Right kidney (tissue), 9 donors: ENCODE measurements at places on chromosomes 6 and 20.

DNA sequence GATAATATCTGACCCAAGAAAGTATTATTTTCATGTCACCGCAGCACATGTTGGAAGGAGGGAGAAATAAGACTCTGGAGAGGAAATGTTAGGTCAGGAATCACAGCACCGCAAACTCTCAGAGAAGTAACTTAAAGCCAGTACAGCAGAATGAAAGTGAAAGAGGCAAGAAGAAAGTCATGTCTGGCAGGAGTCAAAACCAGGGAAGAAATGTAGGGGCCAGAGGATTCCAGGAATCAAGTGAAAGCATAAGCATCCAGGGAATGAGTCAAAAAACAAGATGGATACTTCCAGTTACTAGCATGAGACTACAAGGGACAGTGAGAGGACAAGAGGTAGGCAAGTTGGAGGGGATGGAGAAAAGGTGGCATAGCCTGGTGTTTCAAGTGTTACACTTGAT is 80.4 kb downstream of the AK9 start:
- no peak for DNase-seq

DNA sequence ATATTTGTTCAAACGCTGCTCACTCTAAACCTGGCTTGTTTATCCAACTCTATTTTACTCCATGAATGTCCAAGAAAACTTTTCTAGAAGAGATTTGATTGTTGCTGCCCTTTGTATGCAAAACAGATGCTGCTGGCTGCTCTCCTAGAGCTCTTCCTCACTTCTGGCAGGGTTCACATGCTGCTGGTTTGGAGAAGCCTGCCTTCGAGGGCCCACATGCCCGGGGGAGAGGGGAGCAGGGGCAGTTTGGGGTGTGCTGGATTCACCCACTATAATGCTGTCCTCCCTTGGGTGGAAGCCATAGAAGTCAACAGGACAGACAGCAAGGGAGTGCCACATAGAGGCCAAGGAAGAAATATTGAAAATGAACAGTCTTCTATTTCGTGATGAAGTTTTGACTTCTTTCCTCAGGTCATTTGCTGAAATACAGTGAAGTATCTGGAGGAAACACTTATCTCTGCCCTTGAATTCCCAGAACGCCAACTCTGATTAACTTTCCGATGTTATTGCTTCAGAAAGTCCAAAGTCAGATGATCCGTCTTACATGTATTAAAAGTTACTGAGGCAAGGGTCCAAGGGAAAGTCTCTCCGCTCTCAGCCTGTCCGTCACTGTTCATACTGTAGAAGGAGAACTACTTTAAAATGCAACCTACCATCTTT is 32.4 kb downstream of the LY86 start:
- no peak for DNase-seq

DNA sequence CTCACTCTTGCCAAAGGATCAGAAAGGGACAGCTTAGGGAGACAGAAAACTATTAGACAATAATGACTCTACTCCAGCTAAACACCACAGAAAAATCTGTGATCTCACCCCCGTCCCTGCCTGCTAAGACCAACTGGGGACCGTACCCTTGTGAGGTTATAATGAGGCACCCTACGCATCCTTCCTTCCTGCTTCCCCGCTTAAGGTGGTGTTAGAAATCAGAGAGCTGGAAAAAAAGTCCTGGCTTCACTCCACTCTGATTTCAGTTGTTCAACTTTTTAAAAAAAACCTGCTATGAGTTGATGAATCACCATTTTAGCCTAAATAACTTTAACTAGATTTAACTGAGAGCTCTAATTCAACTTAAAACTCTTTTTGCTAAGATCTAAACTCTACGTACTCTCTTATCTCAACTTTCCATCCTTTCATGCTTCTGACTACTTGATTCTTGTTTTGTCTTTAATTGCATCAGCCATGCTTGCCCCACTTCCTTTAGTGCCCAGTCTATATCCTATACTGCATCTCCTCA is 35.8 kb upstream of the TMEM14A start:
- no peak for DNase-seq

DNA sequence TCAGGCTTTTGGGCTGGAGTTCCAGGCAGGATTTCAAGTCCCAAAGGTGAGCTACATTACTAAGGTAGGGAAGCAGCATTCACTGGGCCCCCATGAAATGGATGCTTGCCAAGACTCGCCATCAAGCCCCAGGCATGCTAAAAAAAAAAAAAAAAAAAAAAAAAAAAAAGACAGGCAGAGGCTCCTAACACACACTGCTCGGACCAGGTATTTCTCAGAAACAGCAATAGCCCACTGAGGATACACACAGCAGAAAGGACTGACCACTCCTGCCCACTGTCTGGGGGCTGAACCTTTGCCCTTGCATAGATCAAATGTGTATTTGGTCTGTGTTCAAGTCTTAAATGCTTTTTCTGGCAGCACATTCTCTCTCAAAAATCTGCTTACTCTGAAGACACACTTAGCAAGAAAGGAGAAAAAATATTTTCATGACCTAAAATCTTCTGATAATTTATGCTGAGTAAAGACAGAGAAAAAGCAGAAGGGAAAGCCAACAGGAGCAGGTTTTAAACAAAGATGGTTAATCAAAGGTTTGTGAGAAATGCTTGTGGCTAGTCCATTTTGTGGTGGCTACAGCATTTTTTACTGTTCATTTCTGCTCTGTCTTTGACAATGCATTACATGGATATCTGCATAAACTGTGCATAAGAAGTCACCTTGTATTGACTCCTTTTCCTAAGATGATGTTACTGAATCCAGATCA is 37.9 kb upstream of the BEND6 start:
- DNase-seq: no peak

DNA sequence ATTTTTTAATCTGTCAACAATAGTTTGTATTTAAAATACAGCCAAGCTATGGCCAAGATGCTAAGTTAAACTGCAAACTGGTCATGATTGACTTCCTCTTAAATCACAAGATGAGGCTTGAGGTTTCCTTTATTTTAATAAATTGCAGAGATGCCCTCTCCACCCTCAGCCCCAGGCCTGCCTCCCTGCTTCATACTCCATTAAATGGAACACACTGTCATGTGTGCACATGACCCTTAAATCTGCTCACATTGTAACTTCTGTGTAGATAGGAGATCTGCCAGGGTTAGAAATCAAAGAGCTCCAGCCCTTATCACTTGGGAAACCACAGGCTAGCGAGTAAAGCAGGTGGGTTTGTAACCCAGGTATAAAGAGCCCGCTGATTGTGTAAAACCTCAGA is 20.8 kb downstream of the DUSP22 start:
- no peak for DNase-seq

GRCh38 chr6:157380458-157380778 is 572 bp upstream of the ZDHHC14 start:
- no peak for DNase-seq

GRCh38 chr6:45959534-45960145 is 56.0 kb downstream of the CLIC5 start:
- no peak for DNase-seq

GRCh38 chr6:209432-210103 is 82.7 kb upstream of the DUSP22 start:
- no peak for DNase-seq

GRCh38 chr6:16228709-16229665 is 9.4 kb upstream of the GMPR start:
- DNase-seq: peak; percentile 56

- no peak for DNase-seq
Observed at GRCh38 chr6:101741474-101742171, 348.1 kb downstream of the GRIK2 start.

- no peak for DNase-seq
Observed at GRCh38 chr6:123744840-123745239, 58.8 kb upstream of the NKAIN2 start.

GRCh38 chr6:52010806-52011205 is 76.6 kb downstream of the PKHD1 start:
- DNase-seq: no peak

GRCh38 chr6:99146711-99147110 is 199.0 kb upstream of the FBXL4 start:
- no peak for DNase-seq

DNA sequence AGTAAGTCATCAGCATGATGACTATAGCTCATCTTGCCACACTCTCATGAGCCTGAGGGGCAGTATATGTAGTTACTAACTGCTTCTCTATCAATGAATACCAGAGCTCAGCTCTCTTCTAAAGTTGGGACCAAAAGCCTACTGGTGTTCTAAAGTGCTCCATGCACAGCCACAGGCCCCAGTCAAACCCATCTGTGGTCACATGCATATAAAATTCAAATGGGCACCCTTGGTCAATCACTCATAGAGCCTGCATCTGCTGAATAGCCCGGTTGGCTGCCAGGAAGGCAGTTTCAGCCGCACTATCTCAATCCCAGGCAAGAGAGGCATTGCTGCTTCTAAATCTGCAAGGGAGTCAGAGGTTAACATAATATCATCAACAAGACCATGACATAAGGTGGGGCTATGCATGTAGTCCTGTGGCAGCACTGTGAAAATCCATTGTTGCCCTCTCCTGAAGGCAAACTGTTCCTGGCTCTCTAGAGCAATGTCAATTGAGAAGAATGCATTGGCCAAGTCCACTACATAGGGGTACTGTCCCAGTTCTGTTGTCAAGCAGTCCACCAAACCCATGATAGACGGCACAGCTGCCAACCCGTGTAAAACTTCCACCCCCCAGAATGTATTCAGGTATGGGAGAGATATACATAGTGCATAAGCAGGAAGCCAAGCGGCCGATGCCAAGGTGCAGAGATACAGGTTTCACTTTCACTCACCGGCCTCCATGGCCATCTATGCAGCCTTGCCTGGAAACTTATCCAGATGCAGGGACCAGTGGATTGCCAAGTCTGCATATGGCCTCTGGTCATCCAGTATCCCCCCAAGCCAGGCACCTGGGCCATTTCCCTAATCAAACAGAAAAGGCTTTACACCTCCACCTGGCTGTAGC is 76.2 kb downstream of the ALDH8A1 start:
- DNase-seq: no peak

DNA sequence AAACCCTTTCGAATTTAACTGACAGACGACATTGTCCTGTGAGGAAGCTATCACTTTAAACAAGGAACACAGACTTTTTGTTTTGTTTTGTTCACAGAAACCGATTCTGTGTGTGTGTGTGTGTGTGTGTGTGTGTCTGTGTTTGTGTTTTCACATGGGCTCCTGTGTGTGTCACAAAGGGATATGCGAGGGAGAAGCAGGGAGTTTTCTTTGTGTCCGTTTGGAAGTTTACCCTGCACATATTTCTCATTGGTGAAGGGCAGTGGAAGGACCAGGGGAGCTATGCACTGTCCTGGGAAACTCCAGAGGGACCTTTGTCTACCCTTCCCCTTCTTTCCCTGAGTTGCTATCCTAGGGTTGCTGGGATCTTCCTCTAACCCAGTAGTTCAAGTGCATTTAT is 17.7 kb downstream of the POM121L2 start:
- DNase-seq: peak; percentile 39

- no peak for DNase-seq
Observed at GRCh38 chr6:4932228-4932903, 71.5 kb downstream of the RPP40 start.

DNA sequence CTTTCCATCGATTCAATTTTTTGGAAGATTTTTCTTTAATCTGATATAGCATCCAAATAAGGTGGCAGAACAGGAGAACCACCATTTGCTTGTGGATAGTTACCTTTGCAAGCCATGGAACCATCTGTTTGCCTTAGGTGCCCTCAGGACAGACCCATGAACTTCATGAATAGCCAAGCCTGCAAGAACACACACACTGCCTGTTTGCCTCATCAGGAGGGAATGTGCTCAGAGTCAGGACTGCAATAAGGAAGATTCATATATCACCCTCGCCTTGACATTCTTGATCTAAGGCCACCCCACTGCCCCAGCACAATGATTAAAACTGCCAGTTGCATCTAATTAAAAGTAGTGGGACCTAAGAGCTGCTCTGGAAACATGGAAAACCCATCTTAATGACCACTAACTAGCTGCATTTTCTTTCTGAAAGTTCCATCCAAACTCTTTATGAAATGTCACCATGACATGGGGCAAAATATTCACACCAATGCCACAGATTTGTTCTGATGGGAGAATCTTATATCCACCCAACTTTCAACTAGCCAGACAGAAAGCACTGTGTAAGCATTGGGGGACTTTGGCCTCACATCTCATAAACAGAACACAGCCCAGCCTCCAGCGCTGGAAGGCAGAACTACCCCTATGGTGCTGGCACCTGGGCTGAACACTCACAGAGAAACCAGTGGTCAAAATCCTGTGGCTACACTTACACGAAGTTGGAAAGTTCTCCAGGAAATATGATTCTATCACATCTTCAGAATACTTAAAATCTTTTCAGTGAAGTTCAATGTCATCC is 48.3 kb downstream of the TBXT start:
- DNase-seq: no peak

- DNase-seq: no peak
Observed at GRCh38 chr6:21740376-21741124, 147.0 kb downstream of the SOX4 start.

DNA sequence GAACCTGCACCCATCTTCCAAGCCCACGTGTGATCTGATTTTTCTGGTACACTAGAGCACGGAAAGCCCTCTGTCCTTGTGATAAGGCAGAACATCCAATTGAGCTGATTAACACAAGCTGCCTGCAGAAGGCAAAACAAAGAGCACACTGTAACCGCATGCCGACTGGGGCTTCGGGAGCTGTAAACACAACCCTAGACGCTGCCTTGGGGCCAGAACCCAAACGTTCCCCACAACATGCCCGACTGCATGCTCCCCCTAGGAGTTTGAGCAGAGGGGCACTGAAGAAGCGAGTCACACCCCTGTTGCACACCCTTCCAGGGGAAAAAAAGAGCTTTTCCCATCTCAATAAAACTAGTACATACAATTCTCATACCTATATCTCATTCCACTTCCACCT is 470.7 kb downstream of the HTR1B start:
- DNase-seq: no peak

DNA sequence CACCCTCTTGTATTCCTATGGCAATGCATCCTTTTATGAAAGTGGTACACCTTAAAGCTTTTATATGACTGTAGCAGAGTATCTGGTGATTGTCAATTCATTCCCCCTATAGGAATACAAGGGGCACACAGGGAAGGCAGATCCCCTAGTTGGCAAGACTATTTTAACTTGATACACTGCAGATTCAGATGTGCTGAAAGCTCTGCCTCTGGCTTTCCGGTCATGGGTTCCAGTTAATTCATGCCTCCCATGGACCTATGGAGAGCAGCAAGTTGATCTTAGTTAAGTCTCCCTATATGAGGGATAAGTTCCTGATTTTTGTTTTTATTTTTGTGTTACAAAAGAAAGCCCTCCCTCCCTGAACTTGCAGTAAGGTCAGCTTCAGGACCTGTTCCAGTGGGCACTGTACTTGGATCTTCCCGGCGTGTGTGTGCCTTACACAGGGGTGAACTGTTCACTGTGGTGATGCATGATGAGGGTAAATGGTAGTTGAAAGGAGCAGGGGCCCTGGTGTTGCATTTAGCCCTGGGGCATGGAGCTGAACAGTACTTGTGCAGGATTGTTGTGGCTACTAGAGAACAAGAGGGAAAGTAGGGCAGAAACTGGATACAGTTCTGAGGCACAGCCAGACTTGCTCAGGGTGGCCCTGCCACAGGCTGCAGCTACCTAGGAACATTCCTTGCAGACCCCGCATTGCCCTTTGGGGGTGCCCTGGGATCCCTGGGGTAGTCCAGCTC is 292.1 kb downstream of the ESR1 start:
- DNase-seq: no peak

- DNase-seq: no peak
Observed at GRCh38 chr20:48454671-48455490, 372.9 kb downstream of the PREX1 start.

GRCh38 chr6:137117581-137117980 is 55.9 kb downstream of the IL22RA2 start:
- no peak for DNase-seq

GRCh38 chr6:145028144-145028818 is 707.0 kb downstream of the EPM2A start:
- no peak for DNase-seq

GRCh38 chr20:54083459-54083858 is 13.1 kb upstream of the BCAS1 start:
- DNase-seq: no peak
